ENCODE measurements at places on chromosomes 2 and 18.
A peak's percentile ranks its signal among the peaks of the same experiment; 100 is the strongest.

GRCh38 chr2:67625690-67626475, 228.8 kb downstream of the ETAA1 start:
- no peak for DNase-seq

DNA sequence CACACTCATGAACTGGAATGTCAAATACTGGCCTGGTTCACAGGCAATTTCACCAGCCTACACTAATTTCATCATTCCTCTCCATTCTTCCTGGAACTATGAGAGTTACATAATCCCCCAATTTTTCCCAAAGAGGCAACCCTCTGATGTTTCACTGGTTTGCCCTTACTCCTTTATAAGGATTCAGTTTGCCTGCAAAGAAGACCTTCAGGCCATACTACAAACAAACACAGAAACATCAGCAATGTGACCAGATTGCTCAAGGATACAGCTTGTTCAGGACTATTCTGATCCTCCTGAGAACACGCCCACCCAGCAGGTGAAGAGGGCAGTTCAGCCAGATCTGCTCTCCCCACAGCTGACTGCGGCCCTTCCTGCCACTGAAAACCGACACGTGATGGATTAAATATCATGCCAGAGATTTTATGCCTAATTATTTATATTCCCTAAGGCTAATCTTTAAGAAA, 215.5 kb downstream of the ETAA1 start:
- DNase-seq = no peak

DNA sequence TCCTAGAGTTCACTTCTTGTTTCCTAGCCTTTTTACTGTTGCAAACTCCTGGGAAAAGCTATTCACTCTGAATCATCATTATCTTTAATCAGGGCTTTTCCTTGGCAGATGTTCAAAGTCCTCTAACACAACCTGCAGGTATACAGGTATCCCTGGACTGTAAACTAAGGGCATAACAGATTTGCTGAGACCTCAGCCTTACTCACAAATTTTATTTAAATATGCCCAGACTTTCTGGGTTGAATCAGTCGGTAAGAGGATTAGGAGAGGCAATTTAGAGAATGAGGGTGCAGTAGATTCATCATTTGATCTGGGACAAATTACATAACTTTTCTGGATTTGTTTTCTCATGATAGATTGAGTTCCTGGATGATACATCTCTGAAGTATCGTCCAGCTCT, 217.8 kb upstream of the STON1 start:
- no peak for DNase-seq

DNA sequence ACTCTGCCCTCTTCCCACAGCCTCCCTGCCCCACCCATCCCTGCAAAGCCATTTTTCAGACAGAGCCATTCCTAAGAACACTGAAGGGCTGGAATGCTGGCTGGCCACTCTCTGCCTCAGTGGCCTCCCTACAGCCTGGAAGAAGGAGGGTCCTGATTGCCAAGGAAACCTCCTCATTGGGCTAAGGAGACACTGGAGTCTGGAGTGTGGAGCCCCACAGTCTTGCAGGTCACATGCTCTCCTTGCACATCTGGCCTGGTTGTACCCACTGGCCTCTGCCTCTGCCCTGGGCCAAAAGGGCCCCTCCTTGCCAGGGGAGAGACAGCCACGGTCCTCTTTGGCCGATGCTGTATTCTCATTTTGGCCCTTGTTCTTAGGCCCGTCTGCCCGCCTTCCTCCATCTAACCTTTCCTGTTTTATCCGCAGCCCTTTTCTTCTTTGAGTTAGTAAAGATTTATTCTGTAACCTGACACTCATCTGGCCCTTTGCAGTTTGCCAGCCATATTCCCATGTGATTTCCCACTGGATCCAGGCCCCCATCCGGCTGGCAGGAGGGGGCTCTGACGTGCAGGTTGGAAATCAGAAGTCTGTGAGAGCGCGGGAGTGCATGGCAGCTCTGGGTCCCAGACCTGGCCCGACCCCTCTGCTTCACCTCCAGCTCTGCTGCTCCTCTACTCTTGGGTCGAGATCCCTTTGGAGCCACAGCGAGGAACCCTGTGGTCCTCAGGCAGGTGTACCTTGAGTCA, 11.0 kb upstream of the CATIP start:
- DNase-seq = no peak

DNA sequence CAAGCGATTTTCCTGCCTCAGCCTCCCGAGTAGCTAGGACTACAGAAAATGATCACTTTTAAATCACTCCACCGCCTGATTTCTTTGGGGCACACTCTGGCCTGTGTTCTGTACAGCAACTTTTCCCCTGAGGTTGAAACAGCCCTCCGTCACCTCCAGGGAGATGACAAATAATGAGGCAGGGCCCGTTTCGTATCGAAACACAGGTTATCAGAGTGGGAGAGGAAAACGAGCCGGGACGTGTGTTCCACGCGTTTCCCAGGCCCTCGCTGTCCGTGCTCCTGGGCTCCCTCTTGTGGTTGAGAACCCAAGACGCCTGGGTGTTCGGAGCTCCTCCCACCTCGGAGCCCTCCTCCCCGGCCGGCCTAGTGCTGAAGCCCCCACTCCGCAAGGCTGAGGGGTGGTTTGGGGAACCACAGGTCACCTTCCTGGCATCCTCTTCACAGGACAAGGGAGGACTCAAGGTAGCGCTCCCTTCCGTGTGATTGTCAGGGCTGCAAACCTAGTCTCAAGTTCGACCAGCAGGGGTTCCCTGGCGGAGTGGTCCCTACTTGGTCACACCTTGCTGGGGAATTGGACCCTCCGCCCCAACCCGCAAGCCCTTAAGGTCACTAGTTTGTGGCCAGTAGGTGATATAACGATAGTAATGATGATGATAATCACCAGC, 12.8 kb downstream of the ATP6V1B1 start:
- peak; percentile 40 for DNase-seq

DNA sequence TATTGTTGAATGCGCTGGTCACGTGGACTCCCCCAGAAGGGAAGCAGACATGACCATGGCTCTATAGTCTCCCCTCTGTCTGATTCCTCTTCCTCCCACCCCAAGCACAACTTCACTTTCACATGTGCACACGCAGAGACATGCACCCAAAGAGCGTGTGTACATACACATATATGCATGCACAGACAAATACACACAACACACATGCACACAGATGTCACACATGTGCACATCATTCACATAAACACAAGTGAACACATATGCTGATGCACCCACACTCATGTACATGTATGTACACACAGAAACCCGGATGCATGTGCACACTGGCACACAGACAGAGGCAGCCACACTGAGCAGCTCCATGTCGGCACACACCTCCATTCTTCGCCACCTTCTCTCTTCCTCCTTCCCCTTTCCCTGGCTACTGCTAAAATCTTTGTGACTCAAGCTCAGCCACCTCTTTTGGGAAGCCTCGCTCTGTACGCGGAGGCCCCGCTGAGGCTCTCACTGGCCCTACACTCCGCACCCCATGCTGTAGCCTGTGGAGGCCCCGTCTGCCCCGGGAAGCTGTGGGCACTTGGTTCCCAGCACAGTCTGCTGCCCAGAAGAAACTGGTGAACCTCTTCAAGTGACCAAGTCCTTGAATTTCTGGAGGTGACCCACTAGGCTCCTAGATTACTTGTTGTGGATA, 101.6 kb upstream of the TEX51 start:
- no peak for DNase-seq

- peak; percentile 65 for DNase-seq
Measured at GRCh38 chr18:3660739-3661515, 211.0 kb downstream of the TGIF1 start.

DNA sequence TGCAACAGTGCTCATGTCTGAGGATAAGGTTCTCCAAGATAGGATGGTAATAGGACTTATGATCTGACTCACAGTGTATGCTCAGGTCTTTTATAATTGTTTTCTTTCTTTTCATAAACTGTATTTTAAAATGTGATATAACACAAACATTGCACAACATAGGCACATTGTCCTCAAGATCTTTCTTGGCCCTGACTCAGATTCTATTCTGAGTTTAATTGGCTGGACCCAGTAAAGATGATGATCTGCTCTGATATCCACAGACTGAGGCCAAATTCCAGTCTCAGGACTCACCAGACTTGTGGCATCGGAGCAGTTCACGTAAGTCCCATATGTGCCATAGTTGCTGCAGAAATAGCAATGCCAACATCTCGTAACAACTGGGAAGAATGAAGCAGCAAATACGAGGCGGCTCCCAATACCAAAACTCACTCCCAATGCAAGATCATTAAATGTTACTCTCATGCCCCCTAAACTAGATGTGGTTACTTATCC, 448.9 kb upstream of the SLC14A2 start:
- DNase-seq = no peak

DNA sequence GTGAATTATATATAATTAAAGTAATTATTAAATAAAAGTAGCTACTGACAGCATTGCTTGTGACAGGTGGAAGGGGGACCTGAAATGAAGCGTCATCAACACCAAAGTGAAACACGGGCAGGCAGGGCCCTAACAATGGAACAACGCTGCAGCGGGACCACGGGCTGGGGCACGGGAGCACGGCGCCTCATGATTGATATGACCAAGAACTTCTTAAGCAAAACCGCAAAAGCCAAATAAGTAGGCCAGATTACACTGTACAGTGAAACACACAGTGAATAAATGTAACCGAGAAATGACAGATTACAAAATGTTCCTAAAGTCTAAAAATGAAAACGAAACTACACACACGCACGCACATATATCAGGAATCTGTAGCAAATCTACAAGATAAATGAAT, 81.4 kb downstream of the SNTG2 start:
- DNase-seq = no peak

DNA sequence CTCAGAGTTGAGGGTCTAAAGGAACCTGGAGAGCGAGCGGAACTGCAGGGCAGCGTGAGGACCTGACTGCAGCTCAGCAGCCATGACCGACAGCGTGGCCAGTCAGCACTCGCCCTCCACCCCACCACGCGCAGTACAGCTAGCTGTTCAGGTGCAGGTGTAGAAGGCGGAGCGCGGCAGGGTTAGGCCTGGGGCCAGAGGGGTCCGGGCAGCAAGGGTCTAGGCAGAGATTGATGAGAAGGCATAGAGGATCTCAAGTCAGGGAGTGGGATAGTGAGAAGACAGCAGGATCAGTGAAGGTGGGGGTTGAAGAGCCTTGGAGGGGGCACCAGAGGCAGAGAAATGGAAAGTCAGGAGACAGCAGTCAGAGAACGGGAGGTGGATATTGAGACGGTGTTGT, 71.0 kb downstream of the STEAP3 start:
- DNase-seq = no peak

DNA sequence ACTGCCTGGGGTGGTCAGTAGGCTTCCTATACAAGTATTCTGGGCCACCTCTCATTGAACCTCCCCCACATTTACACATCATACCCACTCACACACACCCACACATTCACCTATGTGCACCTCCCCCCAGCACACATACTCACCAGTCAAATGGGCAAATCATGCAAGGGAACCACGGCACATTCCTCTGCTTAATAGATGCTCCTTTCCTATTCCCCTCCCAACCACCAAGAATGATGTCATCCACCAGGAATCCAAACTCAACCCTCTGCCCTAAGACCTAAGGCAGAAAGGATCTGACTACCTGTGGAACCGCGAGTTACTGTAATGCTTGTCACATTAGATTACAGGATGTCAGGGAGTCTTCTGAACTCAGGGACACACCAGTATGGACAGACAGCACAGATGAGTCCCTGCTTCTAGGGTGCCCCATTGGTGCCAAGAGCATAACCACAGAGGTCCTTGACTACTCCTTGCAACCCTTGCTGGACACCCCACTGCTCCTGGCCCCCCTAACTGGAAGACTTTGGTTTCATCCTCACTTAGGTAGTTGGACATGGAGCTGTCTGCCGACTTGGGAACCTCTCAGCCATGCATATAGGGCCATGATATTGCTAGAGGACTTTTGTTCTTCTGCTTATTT, 21.5 kb upstream of the CAB39 start:
- DNase-seq = no peak

DNA sequence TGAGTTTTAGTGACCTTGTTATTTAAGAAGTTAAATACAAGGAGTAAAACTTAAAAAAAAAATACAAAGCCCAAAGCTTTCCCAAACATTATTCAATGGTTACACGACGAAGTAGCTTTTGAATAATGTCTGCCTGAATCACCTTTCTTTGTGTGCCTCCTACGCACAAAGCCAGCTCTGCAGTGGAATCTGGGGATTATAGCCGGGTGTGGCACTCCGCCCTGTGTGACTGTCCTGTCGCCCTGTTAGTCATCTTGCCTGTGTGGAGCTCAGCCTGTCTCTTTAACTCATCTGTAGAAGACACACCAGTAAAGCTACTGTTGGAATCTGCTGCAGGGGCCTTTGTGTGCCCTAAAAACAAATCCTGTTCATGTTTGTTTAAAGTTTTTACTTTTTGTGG, 79.4 kb upstream of the TCF7L1 start:
- DNase-seq = peak; percentile 58

DNA sequence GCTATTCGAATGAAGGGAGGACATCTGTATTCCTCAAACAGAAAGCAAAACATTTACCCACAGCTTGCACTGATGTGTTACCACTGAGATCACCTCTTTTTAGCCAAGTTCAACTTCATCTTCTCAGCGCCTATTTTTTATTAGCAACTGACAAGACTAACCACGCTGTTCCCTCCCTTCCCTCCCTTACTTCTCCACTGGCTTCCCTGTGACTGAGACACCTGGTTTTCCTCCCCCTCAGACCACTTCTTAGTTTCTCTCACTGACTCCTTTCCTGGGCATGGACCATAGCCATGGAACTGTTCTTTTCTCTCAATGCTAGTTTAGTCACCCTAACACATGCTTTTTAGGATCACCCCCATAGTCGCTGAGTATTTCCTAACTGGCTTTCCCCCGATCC, 3.3 kb downstream of the L3MBTL4 start:
- DNase-seq = no peak

- DNase-seq = no peak
Measured at GRCh38 chr2:39989888-39990287, 210.8 kb upstream of the THUMPD2 start.

GRCh38 chr2:182404092-182404491, 22.7 kb downstream of the PDE1A start:
- DNase-seq = no peak

DNA sequence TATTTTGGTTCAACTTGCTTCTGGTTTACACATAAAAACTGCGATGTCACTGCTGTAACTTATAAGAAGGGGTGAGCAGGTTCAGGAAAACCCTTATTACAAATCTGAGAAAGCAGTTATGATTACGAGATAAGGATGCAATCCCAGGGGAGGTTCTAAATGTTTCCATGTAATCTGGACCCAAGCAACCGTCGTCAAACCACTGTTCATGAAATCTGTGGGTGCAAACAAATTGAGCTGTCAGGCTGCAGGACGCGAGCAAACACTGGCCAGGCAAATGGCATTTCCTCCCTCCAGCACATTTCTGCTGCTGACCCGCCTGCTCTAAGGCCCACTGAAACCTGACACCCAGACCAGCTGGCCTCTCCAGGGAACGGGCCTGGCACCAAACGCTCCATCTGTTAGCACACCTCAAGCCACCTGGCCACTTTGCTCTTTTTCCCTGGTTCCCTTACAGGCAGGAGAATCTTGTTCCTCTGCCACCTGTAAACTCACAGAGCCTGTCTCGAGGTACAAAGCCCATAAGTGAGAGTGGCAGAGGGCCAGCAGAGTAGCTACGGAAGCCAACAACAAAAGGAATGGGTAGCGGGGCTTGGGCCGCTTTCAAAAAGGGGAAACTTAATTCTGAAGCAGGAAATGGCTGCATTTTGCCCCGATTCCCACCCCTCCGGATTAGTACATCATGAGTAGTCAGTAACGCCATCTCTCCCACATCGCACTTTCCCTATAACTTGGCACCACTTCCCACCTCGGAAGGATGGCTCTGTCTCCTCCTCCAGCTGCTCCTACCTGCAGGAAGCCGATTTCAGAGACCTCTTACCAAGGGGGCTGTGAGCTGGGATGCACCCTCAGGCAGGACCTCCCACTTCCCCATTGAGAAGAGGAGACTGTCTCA, 26.5 kb downstream of the CRACDL start:
- DNase-seq = no peak

GRCh38 chr2:143732076-143732475, 602.9 kb downstream of the ARHGAP15 start:
- DNase-seq = no peak
